Stimulated activated CD8-positive, alpha-beta memory T cell treated with anti-CD3 and anti-CD28 coated beads, Interleukin-4, amount 100 ng/mL, for 1 hour (primary cell): ENCODE measurements at places on chromosomes 16 and 17.

DNA sequence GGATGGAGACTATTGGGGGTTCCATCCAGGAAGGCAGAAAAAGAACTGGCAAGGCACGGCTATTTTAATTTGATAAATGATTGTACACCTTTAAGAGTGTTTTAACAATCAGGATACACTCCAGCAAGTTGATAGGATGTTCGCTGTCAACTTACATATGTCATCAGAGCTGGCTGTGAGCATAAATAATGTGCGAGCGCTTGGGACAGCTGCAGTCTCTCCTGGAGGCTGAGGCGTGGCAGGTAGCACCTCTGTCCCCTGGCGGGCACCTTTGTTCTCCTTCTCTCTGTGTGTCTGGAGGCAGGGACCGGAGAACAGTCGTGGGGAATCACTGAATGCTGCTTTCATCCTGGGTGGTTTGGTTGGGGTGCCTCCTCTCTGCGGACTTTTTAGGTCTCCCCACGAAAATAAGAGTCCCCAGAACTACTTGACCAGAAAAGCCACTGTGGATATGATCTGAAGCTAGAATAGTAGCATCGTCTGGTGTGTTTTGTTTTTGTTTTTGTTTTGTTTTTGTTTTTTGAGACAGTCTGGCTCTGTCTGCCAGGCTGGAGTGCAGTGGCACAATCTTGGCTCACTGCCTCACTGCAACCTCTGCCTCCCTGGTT lies 9.4 kb downstream of the BAHCC1 start:
- no peak for DNase-seq

- DNase-seq, result no peak
Measured at GRCh38 chr17:48378708-48379392, 51.2 kb downstream of the SKAP1 start.

DNA sequence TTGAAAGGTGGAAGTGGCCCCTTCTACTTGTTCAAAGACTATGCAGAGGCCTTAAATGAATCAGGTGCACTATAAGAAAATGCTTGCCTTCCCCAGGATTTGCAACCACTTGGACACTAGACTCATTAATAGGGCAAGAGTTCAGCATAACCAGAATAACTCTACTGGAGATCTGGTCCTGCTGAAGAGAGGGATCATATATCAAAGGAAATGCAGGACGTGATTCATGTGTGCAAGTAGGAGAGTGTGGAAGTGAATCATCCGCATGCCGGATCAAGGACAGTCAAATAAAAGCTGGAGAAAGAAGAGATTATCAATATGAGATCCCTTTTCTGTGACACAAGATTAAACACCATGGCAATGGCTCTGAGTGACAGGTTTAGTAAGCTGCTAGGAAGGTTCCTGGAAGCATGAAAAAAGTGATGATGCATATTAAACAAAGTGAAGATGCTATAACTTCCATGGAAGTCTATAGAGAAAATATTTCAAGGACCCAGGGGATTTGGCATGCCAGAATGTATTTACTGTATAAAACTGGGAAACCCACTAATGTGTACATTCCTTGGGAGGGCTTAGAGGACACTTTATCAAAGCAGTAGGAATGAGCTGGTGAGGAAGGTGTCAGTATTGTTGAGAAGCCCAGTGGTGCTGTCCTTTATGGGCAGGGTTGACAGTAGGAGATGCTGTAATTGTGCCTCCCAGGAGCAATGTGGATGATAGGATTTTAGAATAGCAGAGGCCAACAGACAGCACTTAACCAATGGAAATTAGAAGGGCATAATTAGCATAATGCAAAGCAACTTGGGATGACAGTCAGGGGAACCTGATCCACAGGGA lies 133.1 kb downstream of the ABCA8 start:
- no peak for DNase-seq

GRCh38 chr16:86555704-86556075 lies 655 bp upstream of the MTHFSD start:
- DNase-seq, result no peak

GRCh38 chr17:78862073-78863023 lies 21.7 kb upstream of the USP36 start:
- DNase-seq, result no peak

DNA sequence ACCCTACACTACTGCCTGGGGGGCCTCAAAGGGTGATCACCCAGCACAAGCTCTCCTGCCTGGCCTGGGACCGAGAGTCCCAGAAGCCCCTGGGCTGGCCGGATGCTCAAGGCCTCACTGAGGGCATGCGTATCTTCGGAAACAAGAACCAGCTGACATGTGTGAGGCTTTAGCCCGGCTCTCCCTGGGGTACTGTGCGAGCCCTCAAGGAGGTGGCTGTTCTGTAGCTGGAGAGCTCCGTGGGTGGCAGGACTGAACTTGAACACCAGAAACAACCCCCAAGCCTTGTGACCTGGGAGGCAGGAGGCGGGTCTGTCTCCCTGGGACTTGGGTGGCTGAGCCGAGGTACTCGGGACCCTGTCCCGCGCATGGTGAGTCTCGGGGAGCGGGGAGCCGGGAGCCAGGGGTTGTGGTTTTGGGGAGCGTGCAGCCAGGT lies 7.0 kb downstream of the DPEP1 start:
- no peak for DNase-seq

GRCh38 chr17:6994666-6995256 lies 1.1 kb upstream of the ALOX12 start:
- DNase-seq, result no peak

DNA sequence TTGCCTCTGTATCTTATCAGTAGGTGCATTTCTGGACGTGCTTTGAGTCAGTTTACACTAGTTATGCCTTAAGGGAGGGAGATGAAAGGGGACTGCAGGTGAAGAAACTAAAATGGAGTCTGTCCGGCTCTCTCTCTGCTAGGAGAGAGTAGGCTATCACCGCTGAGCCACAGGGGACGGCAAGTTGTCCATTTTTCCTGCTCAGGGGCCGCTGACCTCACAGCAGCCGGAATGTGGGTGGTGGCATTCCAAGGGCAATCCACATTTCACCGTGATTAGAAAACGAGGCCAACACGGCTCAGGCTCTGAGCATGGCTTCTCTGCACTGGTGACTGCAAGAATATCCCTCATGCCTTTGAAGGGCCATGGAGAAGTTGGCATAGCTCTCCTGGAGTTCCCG lies 19.0 kb upstream of the KLHDC4 start:
- no peak for DNase-seq

- no peak for DNase-seq
Measured at GRCh38 chr17:66549731-66550207, 247.4 kb downstream of the PRKCA start.

- DNase-seq, result no peak
Measured at GRCh38 chr17:78002166-78002565, 43.7 kb downstream of the TNRC6C start.

GRCh38 chr16:4391631-4392381 lies 20.2 kb downstream of the VASN start:
- DNase-seq, result no peak

DNA sequence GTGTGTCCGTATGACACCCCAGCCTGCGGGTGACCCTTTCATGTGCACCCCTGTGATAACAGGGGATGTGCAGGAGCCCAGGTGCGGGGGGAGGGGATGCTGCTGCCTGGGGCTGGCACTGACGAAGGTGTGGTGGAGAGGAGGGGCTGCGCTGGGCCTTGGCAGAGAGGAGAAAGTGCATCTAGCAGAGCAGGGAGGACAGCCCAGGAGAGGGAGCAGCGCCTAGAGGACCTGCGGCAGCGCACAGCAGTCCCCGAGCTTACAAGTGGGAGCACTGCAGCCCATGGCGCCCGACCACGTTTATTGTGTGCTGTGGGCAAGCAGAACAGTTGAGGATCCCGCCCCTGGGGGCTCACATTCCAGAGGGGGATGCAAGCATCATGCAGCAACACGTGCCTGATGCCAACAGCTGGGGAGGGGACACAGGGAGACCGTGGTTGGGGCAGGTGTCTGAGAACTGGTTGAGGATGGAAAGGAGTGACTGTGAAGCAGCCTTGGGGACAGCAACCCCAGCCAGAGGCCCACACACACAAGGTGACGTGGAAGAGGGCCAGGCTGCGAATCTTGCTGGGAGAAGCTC lies 10.9 kb upstream of the SLC7A5 start:
- DNase-seq, result no peak

- no peak for DNase-seq
Measured at GRCh38 chr16:15513156-15513555, 78.8 kb downstream of the BMERB1 start.

DNA sequence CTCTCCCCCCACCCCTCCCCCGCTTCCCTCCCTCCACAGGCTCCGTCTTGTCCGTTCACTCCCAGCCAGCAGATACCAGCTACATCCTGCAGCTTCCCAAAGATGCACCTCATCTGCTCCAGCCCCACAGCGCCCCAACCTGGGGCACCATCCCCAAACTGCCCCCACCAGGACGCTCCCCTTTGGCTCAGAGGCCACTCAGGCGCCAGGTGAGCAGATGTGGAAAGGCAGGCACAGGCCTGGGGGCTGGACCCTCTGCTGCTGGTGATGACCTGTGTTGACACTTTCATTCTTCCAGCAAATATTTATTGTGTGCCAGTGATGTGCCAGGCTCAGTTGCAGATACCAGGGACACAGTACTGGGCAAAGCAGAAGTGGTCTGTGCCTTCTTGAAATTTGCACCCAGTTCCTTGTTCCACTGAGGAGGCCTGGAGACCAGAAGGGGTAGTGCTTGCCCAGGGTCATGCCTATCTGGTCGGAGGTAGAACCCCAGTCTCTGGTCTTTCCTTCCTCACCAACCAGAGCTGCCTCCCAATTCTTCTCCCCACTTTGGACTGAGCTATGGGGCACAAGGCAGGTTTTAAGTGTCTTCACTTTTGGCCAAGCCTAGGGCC lies 10.3 kb upstream of the ABCC3 start:
- DNase-seq, result no peak

DNA sequence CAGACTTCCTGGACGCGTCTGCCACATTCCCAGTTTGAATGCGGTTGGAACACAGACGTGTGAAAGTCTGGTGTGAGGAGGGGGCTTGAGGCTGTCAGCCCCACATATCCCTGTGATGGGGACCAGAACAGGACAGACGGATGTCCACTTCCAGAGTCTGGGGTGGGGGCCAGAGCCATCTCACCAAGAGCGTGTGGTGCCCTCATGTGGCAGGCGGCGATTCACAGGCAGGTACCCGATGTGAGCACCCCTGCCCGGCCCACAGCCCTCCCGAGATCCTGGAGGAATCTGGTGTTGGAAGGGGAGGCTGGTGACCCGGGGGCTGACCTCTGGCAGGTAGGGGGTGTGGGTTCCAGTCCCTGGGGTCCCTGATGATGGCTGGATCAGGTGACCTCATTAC lies 51.5 kb downstream of the ENGASE start:
- DNase-seq, result no peak

DNA sequence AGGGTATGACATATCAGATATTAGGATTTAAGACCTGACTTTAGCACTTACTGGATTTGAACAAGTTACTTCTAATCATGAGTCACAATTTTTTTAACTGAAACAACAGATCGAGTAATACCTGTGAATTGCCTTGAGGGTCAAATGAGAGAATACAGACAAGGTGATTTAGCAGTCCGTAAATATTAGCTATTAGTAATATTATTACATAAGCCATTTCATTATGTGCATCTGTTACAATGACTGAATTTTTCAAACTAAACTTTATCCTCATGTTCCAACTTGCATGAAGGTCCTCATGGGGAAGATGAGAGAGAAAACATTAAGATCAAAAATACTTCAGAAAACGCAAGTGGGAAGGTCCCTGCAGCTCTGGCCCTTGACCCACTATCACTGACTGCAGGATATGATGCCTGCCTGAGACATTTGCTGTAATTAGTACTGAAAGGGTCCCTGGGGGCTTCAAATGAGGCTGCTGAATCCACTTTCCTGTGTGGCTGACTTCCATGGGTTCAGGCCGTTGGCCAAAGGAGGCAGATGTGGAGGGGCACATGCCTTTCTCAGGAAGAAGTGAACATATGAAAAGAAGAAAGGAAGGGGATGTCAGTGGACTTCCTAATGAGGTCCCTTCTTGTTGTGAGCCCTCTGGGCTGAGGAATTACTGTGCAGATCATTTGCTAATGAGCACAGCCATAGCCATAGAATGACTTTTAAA lies 441.7 kb downstream of the CDH11 start:
- DNase-seq, result no peak

- no peak for DNase-seq
Measured at GRCh38 chr16:9657641-9658040, 524.6 kb downstream of the GRIN2A start.
